CMK (cell line): ENCODE measurements at places on chromosomes 6 and 20.

DNA sequence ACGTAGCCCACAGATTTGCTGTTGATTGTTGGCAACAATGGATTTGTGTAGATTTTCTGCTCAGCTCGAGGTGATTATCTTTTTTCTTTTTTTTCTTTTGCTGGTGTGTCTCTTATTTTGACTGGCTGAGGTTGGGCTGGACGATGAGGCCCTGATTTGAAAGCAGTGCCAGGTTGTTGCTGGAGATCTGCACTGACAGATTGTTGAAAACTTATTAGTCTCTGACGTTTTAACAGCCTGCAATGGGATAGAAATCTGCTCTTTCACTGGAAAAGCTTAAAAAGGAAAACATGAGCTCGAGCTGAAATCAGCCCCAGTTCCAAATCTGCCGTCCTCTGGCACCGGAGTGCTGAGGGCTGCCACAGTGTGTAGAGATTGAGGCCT, 87.7 kb downstream of the PDE7B start:
- DNase-seq, result no peak

- no peak for DNase-seq
Observed at GRCh38 chr6:13445005-13445743, 42.2 kb downstream of the GFOD1 start.

DNA sequence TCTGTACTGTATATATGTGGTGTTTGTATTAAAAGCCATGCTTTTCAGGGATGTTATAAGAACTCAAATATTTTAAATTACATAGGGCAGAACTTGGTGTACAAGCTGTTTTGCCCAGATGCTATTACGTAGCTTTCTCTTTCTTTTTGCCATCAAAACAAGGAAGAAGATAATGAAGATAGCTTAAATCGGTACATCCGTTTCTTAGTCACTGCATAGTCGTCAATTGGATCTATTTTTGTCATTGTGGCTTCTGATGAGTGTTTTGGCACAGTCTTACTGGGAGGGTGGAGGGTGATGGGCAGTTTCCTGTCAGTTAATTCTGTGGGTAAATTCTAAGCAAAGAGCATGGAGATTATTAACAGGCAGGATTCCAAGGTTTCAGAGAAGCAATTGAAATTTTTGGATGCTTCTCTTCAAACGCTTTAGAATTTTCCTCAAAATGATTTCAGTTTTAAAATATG, 649.1 kb upstream of the GJE1 start:
- DNase-seq, result peak; percentile 40

- no peak for DNase-seq
Observed at GRCh38 chr20:18031888-18032509, 25.7 kb downstream of the OVOL2 start.

DNA sequence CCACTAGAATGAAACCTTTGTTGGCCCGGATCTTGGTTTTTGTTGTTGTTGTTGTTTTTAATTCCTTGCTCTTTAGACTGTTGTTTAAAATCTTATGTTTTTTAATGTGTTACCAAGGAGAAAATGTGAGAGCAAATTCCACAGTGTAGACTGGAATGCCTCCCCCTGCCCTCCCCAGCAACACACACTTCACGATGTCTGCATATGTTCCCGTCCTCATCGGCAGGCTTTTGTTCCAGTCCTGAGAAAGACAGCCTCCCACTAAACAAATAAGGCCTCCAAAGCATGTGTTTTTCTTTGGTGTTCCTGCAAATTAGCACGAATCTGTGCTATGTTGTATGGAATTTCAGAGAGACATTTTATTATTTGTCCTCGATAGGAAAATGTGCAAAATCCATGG, 263.3 kb upstream of the QKI start:
- no peak for DNase-seq

DNA sequence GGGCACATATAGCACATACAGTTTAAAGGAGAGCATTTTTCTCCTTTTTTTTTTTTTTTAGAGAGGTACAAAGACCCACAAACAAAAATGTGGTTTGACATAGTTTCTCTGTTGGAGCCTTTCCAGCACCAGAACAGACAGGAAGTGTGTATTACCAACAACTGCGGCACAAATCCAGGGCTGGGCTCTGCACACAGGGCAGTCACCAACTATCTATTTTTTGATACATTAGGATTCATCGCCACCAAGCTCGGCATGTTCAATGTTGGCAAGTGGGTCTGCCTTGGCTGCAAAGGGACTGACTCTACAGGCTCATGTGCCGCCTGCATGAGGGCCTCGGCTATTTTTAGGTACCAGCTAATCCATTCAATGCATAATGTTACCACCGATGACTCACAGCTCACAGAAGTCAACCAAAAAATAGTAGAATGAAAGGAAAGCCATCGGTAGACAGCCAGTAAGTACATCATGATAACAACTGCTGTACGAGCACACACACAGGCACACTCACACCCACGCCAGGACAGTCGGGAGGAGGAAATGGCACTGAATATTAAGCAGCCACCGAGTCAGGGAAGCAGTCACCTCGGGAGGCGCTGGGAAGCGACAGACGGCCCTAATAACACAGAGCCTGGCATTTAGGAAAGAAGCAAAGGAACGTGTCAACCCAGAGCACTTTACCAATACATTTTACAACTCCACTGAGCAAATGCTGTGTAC, 81.6 kb downstream of the GMPR start:
- no peak for DNase-seq

GRCh38 chr6:90530882-90531281, 56.0 kb downstream of the MAP3K7 start:
- no peak for DNase-seq

- DNase-seq, result no peak
Observed at GRCh38 chr6:15389084-15389764, 143.4 kb downstream of the JARID2 start.

- DNase-seq, result no peak
Observed at GRCh38 chr6:166624275-166624674, 2.8 kb downstream of the RPS6KA2 start.

DNA sequence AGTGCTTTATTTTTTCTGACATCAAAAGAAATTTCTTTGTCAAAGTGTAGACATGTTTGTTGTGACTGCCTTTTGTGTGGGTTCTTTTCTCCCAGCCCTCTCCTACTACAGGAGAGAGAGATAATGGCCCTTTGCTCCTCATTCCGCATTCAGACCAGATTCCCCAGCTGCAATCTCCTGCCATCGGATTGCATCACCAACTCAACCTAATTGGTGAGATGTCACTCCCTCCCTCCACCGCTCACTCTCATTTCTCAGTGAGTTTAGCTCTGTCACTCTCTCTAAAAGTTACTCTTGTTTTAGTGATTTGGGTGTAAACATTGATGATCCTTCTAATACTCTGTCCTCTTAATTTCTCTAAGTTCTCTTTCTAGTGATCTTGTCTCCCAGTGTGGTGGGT, 22.7 kb downstream of the UTRN start:
- DNase-seq, result no peak

DNA sequence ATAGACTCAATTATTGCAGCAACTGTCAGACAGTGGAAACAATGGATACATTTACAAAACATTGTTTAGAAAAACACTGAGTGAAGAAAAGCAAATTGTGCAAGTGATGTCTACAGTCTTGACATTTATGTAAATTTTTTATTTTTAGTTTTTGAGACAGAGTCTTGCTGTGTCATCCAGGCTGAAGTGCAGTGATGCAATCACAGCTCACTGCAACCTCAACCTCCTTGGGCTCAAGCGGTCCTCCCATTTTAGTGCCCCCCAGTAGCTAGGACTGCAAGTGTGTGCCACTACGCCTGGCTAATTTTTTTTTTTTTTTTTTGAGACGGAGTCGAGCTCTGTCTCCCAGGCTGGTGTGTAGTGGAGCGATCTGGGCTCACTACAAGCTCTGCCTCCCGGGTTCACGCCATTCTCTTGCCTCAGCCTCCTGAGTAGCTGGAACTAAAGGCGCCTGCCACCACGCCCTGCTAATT, 9.7 kb downstream of the CNBD2 start:
- DNase-seq, result no peak

GRCh38 chr6:162973980-162974379, 246.2 kb downstream of the PACRG start:
- DNase-seq, result no peak

DNA sequence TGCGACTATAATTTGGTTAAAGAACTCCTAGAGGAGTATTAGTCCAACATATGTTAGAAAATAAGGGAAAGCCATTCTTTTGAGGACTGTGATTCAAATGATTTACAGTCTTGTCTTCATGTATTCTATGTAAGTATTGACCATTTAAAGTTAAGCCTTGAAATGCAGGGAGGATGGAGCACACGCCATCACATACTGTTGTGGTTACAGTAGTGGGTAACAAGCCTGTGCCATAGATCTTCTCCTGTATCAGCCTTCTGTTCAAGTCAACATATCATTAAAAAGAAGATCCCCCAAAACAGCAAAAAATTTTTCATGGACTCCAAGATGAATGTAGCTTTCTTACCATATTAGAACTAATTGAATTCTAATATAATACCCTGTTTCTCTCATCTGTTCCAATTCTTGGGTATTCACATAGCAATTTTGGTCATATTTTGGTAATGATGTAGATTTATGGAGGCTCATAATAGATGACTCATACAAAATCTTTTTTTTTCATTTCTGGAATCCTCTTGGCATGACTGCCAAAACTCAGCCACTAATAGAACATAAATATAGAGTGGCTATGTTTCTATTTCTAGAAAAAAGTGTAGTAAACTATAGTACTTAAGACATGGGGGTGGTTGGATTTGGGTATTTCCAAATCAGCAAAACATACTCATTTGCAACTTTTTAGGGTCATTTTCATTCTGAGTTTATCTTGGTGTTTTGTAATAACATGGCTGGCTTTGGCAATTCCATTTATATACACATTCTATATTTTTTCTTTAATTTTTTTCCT, 413.5 kb downstream of the BCKDHB start:
- no peak for DNase-seq

- DNase-seq, result no peak
Observed at GRCh38 chr20:48364688-48365421, 462.9 kb downstream of the PREX1 start.

- DNase-seq, result no peak
Observed at GRCh38 chr20:34713194-34713943, 9.2 kb downstream of the TP53INP2 start.

GRCh38 chr20:7579888-7580287, 360.4 kb downstream of the HAO1 start:
- DNase-seq, result no peak

DNA sequence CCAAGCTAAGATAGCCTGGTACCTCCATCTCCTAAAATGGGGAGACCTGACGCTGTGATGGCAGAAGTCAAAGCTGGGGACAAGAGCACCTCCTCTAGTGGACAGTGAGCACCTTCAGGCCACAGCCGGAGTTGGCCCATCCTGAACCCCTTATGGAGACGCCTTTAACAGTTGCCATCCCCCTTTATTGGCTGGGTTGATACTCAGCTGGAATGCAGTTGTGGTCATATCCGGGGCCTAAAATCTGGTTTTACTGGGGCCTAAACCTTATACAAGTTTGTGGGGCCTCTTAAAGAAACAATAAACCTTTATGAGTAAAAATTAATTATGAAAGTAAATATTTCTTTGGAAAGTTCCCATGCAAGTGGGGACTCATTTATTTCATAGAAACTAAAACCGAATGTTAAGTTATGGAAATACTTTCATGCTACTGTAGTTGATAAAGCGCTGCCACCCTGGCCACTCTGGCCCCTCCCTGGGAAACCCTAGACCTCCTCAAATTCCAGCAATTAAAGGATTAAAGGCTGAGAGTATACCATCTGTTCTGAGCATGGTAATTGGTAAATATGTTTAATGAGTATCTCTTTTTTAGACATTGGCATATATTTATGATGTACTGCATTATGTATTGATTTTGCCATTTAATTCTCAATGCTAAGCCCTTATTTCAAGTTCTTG, 95.1 kb upstream of the SASH1 start:
- DNase-seq, result no peak

DNA sequence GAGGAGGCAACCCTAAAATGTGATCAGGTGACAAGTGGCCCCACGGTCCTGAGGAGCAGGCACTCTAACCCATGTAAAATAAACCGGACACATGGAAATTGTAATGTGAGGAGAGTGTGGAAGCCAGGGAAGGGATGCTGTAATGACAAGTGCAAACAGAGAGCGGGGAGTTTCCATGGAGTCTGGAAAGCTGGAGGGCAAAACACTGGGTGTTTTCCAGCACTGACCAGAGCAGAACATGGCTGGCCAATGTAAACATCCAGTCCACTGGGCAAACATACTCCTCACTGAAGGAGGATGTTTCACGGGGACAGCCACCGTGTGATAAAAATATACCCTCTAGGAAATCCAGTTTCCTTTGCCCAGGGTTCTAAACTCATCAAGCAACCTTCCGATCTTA, 219.0 kb upstream of the JARID2 start:
- no peak for DNase-seq

GRCh38 chr6:52233975-52234823, 10.1 kb downstream of the IL17F start:
- DNase-seq, result no peak

- no peak for DNase-seq
Observed at GRCh38 chr6:76120302-76120701, 47.8 kb upstream of the IMPG1 start.

GRCh38 chr6:53526000-53526399, 18.9 kb downstream of the GCLC start:
- DNase-seq, result no peak

GRCh38 chr20:37520419-37520955, 563 bp upstream of the NNAT start:
- no peak for DNase-seq

- DNase-seq, result no peak
Observed at GRCh38 chr6:153816366-153816765, 222.7 kb upstream of the OPRM1 start.

DNA sequence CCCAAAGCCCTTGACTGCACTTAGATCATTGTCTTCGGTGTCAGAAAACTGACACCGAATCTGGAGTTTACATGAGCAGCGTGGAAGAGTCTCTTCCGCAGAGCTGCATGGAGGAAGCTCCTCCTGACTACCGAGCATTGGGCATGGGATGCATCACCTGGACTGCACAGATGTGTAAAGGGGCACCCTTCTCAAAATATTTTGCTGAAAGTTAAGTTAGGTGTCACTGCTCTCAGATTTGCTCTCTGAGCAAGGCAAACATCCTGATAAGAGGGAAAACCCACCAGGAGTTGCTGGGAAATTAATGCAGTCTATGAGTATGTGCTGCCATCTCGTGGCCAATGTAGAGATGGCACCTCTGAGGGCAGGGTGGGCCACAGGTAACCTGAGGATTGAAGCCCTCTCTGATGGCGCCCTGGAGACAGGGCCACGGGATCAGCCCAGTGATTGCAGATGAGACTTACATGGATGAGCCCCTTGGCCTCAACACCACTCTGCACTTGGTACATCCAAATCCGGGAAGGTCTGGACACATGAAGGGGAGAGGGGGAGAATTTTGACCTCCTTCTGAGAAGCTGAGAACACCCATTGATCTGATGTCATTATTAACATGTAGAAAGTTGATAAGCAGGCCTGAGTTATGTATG, 129.9 kb downstream of the LPA start:
- DNase-seq, result no peak

GRCh38 chr6:8193541-8193940, 91.2 kb upstream of the EEF1E1 start:
- no peak for DNase-seq
